ENCODE measurements at places on chromosomes 5 and 9. TPM values are rescaled to one million over a fixed set of nuclear protein-coding genes. Genes with fewer than 3 reads are reported as not detected.

Gene GPSM1
- 12.6 TPM for total RNA-seq

Gene NEUROG1
- not detected for total RNA-seq

Gene PCDHA1
- 0.29 TPM for total RNA-seq

Gene FAM221B
- not detected for total RNA-seq

Gene SOHLH1
- 0.12 TPM for total RNA-seq

Gene PCDHB11
- total RNA-seq, result 0.08 TPM
